ENCODE measurements at places on chromosomes 5 and 9. TPM values are rescaled to one million over a fixed set of nuclear protein-coding genes. Genes with fewer than 3 reads are reported as not detected.

DNA sequence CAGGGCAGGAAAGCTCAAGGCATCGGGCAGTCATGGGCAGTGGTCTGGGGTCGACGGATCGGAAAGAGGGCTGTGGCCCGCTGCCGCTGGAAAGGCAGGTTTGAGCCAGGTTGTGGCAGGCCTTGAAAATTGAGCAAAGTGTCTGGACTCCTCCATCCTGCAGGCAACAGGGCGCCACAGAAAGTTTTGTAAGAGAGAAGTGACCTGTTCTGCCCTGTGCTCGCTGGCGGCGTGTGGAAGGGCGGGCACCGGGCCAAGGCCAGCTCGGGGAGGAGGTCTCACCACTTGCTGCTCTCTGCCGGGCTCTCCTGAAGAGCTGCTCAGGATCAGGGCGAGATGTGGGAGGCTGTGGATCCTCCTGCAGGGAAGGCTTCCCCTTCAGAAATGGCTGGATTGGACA lies 41.4 kb upstream of the FAT2 start:
- no peak overlapping the region for H3K27ac ChIP-seq
- H3K4me1 ChIP-seq = peaks cover 15% of the 10 kb centered on the region
- H3K4me3 ChIP-seq = no peak overlapping the region
- DNase-seq = no peak
- peaks cover 20% of the 10 kb centered on the region for H3K27me3 ChIP-seq
- no peaks in the 10 kb centered on the region for H3K36me3 ChIP-seq

PPP3R2 gene
- not detected for total RNA-seq

DNA sequence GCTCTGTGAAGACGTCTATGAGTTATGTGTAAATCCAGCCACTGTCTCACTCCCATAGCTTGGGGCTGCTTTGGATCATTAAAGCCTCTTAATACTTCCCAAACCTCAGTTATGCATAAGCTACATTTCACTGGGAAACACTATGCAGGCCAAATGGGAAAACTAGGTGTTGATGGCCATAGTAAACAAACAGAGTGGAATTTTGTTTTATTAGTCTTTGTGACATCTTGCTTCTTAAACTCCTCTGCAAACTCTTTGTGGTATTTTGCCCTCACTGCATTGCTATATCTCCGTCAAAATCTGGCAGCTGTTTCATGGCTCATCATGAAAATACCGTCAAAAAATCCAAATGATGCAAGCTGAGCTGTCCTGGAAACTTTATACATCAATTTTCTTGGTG lies 167.2 kb upstream of the HMHB1 start:
- no peak for DNase-seq
- H3K36me3 ChIP-seq = no peaks in the 10 kb centered on the region
- H3K27ac ChIP-seq = no peak overlapping the region
- H3K4me3 ChIP-seq = no peak overlapping the region
- H3K27me3 ChIP-seq = no peaks in the 10 kb centered on the region

ANKRD33B gene
- total RNA-seq = 5.1 TPM

DNA sequence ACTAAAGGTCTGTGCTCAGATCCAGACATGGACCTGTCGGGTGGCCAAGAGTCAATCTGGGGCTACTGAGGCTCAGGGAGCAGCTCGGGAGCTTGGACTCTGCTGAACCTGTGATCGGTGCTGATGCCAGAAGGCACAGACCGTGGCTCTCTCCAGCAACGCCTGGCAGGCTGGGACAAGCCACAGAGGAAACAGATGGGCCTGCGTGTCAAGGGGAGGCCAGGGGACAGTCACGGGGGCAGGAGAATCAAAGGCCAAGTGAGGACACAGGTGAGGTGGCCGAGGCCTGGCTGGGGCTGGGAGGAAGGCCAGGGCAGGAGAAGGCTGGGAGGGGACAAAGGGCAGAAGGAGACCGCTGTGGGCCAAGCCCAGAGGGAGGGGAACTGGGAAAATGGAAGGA lies 43.4 kb downstream of the EPB41L4B start:
- no peaks in the 10 kb centered on the region for H3K4me1 ChIP-seq
- no peak overlapping the region for H3K4me3 ChIP-seq
- peaks cover 3% of the 10 kb centered on the region for H3K27me3 ChIP-seq
- H3K27ac ChIP-seq = no peak overlapping the region

Data from osteoblast (primary cell).